ENCODE measurements at places on chromosomes 11 and 22.

DNA sequence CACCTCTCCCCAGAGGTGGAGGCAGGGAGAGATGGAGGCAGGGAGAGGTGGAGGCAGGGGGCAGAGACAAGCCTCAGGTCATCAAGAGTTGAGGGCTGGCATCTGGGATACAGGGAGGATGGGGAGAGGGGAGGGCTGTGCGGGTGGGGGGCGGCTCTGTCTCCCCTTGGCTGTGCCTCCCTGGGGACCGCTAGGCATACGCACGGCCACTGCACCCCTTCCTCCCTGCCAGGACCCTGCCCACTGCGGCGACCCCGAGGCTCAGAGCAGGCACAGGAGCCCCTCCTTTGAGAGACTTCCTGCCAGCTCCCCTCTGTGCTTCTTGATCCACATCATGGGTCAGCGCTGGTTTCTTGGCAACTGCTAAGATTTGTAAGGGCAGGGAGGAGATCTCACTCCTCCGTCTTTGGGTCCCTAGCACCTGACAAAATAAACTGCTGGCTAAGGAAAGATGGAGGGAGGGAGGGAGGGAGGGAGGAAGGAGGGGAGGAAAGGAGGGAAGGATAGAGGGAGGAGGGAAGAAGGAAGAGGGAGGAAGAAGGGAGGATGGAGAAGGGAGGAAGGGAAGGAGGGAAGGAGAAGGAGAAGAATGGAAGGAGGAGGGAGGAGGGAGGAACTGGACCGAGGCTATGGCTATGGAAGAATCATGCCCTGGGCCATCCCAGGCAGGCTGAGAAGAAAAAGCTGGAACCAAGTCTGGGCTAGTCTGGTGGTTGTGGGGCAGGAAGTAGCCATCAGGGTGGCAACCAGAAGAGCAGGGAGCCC, 18.5 kb downstream of the PRR33 start:
- no peak for DNase-seq

DNA sequence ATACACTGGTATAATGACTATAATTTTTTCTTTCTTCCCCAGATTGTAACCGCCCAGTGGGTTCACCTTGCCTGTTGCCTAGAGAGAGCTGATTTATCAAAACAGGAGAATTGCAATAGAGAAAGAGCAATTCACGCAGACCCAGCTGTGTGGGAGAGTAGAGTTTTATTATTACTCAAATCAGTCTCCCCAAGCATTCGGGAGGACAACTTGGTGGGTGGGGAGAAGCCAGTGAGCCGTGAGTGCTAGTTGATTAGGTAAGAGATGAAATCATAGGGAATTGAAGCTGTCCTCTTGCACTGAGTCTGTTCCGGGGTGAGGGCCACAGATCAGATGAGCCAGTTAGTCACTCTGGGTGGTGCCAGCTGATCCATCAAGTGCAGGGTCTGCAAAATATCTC, 73.2 kb downstream of the SLC35F2 start:
- no peak for DNase-seq

DNA sequence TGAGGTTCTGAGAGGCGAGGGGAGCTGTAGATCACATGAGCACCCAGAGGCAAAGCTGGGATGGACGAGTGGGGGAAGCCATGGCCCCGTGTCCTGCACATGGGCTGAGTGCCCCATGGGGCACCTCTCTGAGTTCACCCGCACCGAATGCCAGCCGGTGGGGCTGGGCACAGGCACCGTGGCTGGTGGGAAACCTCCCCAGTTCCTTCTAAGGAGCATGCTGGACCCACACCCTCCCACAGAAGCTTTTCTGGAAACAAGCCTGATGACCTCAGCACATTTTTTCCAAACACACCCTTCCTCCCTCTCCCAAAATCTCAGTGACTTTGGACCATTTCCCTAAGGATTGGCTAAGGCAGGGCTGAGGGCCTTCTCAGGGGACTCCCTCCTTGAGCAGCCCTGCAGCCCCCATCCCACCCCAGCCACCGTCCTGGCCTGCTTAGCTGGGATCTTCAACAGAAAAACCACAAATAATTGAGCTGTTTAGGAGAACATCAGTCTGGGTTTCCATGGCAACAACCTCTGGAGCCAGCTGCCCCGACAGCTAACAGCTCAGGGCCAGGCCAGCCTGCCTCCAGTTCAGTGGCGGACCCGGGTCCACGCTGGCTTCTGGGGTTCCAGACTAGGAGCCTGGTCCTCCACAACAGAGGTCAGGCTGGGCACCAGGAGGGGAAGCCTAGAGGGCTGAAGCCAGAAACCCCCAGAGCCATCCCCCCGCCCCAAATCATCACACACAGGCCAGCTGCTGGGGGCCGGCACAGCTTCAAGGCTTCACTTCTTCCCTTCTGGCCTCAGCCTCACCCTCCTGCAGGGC, 18.1 kb upstream of the LINC01488 start:
- no peak for DNase-seq

DNA sequence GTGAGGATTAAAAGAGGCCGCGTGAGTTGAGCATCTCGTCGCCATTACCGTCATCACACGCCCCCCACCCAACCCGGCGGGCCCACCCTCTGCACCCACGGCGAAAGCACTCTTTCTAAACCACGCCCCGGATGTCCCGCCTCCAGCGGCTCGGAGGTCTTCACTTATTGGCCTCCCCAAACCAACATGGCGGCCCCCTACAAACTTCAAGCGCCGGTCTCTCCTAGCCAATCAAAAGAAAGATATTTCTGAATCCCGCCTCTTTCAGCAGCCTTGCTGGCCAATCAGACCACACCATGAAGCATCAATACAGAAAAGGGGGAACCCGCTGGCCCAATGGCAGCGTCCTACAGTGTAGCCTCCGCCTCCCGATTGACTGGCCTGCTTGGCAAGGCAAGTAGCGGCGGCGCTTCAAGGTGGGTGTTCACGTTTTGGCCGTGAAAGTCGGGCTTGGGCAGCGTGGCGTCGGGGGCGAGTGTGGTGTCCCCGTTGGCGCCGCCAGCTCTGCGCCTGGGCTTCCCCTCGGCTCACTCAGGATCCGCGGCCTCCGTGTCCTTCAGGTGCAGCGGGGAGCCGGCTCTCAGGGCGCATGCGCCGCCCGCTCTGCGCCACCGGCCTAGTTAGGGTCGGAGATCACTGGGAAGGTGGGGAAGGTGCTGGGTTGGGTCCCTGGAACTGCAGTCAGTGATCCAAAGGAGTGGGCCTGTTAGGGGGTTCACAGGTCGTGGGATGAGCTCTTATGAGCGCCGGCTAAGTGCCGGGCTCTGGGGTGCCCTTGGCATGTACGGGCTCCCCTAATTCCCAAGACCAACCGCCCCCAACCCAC, at the start of gene NDUFS8:
TSS of gene NDUFS8 (plus strand) at position 364 of the 826 bp plus-strand sequence. CDS start 1,471 bp downstream, outside the sequence.
- DNase-seq = peak; percentile 81

All from GOT3 (cell line).